ENCODE measurements at places on chromosomes 13 and 19.

DNA sequence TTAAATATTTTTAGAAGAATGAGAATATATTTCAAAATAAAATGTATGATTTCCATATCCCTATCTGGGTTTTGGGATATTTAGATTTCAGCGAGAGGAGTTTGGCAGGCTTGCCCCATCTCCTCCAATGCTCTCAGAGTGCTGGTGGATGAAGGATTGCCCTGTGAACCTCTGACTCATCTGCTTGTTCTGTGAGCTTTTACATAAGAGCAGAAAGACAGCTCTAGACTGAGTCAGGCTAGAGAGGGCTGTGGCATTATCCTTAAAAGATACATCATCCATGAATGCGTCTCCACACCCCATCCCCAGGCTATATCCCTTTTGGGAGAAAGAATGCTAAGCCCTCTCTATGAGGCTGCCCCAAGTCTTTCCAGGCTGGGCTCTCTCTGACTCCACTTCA is 190.6 kb downstream of the TUBA3C start:
- DNase-seq = no peak

DNA sequence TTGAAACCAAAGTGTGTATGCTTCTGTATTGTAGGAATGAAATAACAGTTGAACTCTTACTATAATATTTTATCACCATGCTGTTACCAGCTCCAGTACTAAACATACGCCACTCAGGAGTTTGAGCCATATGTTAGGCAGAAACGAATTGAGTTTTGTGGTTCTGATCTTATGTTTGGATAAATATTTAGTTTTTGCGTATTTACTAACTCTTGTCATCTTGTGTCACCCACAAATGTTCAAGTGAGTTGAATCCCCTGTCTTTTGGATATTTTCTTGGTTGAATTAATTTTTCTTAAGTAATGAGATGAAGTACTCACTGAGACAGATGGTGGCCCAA is 1.5 kb downstream of the FNDC3A start:
- no peak for DNase-seq

DNA sequence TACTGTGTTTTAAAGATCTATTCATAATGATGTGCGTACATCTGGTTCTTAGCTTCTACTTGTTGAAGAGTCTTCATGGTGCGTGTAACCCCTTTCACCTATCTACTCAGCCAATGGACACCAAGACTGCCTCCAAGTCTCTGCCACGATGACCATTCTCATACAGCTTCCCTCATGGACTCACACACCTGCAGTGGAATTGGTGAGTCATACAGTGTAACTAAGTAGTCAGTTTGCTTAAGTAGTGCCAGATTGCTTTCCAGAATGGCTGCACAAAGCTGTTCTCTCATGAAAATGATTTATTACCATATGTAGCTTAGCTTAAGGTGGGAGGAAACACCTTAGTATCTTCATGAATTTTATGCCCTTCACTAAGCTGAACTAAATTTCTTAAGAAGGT is 112.3 kb downstream of the AKAP11 start:
- DNase-seq = no peak

DNA sequence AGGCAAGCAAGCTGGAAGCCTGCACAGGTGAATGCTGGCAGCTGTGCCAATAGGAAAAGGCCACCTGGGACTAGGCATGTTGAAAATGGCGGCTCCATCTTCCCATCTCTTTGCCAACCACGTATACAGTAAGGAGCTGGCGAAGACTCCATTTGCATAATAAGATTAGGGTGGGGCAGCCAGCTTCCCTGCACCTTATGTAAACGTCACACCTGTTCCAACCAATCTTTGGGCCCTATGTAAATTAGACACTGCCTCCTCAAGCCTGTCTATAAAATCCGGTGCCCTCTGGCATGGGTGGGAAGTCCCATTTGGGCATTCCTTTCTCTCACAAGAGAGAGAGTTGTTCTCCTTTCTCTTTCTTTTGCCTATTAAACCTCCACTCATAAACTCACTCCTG is 16.8 kb downstream of the ADGRE2 start:
- no peak for DNase-seq

GRCh38 chr13:66237411-66238062 is 992.6 kb downstream of the PCDH9 start:
- DNase-seq = no peak

- DNase-seq = no peak
These were observed 6.2 kb upstream of the SMG9 start for GRCh38 chr19:43760941-43761340.

DNA sequence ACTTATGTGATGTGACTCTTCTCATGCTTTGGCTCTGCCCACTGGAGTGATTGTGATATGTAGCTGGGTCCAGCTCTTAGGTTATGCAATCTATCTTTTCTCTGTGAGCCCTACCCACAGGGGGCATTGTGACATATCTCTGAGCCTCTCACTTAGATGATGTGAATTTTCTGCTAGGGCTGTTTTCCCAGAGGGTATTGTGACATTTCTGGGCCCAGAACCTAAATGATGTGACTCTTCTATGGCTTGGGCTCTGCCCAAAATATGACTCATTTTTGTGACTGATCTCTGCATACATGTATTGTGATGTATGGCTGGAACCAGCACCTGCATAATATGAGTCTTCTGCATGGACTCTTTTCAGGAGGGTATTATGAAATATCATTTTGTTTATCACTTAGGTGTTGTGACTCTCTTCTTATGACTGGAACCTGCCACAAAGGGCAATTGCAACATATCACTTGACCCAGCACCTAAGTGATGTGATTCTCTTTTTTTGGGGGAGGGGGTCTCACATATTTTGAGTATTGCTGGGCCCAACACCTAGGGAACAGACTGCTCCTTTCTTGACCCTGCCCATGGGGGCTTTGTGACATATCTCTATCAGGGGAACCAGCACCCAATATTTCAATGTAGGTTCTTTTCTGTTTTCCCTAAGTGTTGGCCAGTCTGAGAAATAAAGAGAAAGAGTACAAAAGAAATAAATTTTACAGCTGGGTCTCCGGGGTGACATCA is 12.1 kb upstream of the ZNF254 start:
- DNase-seq = no peak

DNA sequence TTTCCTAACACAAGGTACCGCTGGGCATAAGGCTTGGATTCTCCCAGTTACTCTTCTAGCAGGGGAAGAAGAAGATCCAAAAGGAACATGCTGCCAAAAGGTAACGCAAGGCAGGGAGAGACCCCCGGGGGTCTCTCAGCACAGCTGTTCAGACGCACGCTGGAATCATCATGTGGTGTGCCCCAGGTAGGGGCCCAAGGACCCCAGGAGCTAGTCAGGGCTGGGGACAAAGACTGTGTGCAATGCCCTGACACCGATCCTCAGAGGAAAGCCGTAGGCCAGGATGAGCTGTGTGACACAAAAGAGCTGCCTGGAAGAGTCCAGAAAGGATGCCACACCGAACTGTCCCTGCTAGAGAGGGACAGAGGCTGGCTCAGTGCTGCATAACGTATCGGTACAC is 22.3 kb upstream of the EPHX3 start:
- DNase-seq = no peak

- no peak for DNase-seq
These were observed 3.3 kb downstream of the NEK5 start for GRCh38 chr13:52125547-52125946.

DNA sequence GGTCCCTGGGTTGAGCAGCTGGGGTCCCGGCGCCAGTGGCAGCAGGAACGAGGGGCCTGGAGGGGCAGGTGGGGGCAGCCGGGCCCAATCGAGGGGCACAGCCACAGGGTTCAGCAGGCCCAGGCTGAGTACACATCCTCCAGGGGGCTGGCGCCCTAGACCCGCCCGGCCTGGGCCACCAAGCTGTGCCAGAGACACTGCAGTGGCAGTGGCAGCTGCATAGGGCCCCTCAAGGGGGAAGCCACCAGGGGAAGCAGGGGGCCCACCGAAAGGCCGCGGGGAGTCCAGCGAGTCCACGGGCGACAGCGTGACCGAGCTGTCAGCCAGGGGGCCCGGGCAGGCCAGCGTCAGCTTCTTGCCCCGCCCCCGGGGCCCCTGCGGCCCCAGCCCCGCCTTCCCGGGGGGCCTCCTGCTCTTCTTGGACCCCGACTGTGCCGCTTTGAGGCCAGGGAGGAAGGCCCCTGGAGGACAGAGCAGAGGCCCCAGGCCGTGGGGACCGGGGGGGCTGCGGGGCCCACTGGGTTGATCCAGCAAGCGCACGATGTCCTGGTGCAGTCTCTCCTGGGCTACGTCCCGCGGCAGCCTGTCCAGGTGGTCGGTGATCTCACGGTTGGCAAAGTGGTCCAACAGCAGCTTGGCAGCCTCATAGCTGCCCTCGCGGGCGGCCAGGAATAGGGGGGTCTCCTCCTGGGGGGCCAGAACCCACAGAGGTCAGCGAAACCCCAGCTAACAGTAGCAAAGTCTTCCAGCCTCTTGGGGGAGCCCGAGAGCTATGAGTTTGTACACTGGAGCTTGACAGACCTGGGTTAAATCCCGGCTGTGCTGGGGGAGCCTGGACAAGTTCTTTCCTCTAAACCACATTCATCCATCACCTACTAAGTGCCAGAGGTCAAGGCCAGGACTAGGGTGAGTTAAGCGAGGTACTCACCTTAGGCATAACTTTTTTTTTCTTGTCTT is 39.5 kb downstream of the NOTCH3 start:
- no peak for DNase-seq

DNA sequence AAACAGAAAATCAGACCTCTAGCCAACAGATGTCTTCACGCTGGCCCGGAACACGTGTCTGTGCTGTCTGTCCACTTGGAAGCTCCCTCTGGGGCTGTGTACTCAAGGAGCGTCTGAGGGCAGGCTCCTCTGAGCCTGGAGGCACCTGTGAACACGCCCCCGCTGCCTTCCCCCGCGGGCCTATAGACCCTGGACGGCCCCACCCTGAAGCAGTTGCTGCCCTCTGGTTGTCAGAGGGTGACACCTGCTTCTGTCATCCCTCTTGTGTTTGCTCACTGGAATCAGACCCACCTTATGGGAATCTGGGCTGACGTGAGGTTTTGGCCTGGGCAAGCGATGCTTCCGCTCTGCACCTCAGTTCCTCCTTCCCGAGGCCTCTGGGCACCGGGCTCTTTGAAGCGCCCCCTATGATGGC is 19.2 kb downstream of the EPN1 start:
- DNase-seq = no peak

GRCh38 chr13:39998166-39998565 is 342.7 kb downstream of the COG6 start:
- no peak for DNase-seq

DNA sequence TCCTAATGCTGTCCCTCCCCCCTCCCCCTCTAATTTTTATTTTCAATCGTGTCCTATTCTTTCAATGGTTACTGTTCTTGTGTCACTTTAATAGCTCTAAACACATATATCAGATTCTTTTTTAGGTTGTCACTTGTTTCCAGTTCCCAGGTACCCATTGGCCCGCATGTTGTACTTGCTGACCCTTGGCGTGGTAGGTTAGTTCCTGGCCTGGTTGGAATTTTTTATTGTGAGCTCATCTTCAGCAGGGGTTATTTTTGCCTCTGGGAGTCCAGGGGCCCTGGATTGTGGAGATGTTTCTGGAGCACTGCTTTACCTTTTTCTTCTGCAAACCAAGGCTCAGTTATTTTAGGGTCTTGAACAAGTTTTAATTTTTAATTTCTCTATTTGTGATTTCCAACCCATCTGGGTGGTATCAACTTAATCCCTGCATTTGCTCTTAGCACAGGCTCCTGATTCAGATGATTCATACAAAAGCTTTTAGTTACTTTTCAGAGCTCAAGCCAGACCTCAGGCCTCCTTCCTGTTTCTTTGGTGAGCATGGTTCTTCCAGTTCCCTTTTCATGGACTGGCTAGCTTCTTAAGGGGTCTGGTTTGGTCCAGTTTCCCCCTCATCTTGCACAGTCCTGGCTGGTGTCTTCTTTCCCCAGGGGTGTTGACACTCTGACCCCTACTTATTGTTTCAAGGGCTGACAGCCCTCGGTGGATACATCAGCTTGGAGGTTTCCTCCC is 220.5 kb downstream of the TM9SF2 start:
- no peak for DNase-seq

- DNase-seq = peak; percentile 24
These were observed 543.7 kb downstream of the EFNB2 start for GRCh38 chr13:105991622-105992277.

- no peak for DNase-seq
These were observed 31.0 kb downstream of the PAK4 start for GRCh38 chr19:39156326-39157230.

- no peak for DNase-seq
These were observed 112.9 kb upstream of the IRS2 start for GRCh38 chr13:109899316-109899715.

- no peak for DNase-seq
These were observed 22.8 kb downstream of the KLF12 start for GRCh38 chr13:74111399-74111798.

DNA sequence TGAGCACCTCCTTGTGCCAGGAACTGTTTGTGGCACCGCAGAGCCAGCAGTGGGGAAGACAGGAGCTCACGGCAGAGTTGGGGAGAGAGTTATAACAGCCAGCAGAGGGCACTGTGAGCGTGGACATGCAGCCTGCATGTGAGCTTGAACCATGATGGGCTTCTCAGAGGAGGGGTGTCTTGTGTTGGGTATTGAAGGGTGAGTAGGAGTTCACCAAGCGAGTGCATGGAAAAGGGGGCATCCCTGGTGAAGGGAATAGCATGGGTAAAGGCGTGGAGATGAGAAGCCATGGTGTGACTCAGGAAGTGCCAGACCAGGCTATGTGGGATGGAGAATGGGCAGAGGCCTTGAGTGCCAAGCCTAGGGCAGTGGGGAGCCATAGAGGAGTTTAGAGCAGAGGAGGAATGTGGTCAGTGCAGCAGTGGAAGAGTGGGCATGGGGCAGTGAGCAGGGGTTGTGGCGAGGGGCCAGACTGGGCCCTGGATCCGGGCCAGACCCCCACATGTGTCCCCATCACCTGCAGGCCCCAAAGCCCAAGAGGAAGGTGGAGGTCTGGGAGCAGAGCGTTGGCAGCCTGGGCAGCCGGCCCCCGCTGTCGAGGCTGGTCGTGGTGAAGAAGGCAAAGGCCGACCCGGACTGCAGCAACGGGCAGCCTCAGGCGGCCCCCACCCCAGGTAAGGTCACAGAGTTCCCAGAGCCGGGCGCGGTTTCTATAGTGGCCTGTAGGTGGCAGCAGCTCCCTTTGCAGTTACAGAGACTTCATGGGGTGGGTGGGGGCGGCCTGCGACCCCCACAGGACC is 11.8 kb upstream of the SHD start:
- peak; percentile 56 for DNase-seq

DNA sequence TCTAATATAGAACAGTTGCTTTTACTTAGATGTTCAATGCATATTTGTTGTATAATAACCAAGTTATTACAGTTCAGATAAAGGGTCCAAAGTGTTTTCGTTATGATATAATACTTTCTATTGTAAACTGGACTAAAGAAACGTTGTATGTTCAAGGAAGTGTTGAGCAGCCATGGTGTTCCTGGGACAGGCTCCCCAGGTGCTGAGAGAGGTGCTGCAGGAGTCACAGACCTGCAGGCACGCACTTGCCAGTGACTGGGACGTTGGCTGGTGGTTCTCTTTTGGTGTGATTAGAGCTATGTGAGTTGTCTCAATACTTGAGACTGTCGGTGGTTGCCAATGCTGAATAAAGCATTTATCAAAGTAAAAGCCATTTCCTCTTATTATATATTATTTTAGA is 9.5 kb downstream of the ING1 start:
- no peak for DNase-seq

GRCh38 chr13:20461860-20462532 is 63.7 kb downstream of the CRYL1 start:
- no peak for DNase-seq
